ENCODE measurements at places on chromosomes 16 and 17.

- DNase-seq = no peak
Measured at GRCh38 chr17:57603546-57603945, 141.6 kb downstream of the CCDC182 start.

DNA sequence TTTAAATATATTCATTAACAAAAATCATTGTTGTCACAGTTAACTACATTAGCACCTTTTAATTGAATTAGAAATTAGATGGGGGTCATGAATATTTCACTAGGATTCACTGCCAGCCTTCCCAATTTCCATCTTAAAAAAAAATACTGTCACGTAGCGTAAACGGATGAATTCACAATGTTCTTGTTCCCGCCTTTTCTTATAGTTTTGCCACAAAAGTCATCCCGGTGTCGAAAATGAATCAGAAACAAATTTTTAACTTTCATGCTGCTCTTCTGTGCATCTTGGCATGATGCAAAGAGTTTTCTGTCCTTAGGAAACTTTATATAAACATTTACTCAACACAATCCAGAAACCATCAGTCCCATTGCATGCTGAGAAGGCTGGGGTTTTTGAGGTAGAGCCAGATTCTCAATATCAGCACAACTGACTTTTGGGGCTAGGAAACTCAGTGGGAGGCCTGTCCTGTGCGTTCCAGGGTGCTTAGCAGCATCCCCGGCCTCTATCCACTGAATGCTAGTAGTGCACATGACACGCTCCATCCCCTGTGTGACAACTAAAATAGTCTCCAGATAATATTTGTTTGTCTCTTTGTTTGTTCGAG is 252.9 kb upstream of the XYLT1 start:
- DNase-seq = no peak

DNA sequence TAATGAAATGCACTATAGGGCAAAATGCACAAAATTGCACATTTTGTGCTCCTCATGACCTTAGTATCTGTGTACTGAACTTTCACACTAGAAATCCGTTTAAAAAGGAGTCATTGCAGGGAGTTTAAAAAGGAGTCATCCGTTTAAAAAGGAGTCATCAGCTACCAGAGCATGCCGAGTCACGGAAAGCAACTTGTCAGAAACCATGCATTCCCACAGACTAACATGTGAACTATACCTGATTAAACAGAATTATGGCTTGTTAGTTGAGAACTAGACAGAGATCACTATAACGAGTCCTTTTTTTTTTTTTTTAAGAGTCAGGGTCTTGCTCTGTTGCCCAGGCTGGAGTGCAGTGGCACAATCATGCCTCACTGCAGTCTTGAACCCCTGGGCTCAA is 35.9 kb downstream of the SLC6A4 start:
- DNase-seq = no peak

GRCh38 chr17:69947027-69947759 is 127.8 kb upstream of the KCNJ16 start:
- DNase-seq = no peak

- no peak for DNase-seq
Measured at GRCh38 chr16:78395035-78395434, 295.6 kb downstream of the WWOX start.

DNA sequence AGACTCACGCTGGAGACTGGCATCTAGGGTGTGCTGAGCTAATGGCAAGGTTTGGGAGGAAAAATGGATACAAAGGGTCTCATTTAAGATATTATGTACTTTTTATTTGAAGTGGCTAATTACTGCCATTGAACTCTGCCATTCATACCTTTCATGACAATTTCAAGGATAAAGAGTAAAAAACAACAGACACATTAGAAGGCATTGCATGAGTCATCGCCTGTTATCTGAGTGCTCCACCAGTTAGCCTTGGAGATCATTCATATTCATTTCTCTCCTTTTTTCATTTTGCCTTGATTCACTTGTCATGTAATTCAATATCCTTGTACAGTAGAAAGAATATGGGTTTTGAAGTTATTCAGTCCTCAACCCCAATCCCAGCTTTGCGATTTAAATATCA is 109.5 kb downstream of the CDH8 start:
- DNase-seq = no peak

DNA sequence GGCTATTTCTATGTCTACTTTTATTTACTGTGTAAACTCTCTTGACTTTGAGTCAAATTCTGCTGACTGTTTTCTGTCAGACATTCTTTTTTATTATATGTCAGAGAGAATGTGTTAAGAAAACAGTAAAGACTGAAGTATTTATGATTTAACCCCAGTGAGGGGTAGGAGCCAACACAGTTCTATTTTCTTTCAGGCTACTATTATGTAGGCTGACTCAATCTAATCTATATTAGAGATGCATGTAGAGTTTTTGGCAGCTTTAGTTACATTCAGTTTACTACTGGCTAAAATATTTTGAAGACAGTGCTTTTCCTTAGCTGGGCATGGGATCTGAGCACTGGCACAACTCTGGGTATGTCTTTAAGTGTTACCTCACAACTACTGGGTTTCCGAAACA is 1108.0 kb downstream of the CDH11 start:
- DNase-seq = no peak

Measured in erythroblast (primary cell).